Activated T-helper 1 cell treated with Interleukin-2 at 50 U/mL for 16 hours (primary cell): ENCODE measurements at places on chromosomes 1 and 21.

DNA sequence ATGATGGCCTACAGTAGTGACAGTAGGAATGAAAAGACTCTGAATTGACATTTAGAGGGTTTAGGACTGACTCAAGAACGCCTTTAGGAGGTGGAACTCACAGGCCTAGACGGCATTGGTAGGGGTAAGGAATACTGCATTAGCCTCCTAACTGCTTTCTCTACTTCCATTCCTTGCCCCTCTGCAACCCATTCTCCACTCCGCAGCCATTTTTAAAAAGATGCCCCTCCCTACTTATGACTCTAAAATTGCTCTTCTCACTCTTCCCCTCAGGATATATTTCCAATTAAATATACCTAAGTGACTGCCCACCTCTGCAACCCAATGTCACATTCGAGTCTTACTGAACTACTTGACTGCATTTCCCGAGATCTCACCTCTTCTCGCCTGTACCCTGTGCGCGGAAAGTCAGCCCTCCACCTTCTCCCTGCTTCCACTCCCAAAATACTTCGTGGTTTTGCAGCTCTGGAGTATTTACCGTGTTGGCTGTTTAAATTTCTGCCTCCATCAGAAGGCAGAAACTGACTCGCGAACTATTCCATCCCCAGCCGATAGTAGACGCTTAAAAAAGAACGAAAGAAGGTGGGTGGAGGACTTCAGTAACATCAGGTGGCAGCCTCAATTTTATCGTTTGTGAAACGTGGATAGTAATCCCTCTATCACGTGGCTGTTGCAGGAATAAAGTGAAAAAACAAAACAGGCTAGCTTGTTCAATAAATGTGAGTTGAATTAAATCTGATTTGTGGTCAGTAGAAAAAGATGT, 1.1 kb upstream of the YBX1 start:
- DNase-seq: no peak

DNA sequence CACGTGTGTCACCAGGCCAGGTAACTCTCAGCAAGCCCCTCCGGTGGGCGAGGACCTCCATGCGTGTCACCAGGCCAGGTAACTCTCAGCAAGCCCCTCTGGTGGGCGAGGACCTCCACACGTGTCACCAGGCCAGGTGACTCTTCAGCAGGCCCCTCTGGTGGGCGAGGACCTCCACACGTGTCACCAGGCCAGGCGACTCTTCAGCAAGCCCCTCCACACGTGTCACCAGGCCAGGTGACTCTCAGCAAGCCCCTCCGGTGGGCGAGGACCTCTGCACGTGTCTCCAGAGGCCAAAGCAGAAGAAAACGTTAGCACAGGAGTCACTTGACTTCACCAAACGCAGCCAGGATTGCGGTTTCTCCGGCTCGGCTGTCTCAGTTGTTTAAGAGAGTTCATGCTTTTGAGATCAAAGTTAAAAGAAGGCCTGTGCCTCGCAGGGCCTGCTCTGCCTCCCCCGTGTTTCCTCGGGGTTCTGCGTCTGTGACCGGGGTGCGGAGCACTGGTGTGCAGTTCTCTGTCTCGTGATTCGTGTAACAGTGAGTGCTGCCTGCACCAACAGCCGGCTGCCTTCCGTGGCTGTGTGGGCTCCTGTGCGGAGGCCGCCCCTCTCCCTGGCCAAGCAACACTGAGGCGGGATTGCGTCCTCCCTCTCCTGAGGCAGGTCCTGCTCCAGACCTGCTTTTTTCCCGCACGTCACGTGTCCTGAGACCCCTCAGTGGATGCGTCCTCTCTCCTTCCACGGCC, 56.6 kb downstream of the PRKCZ start:
- DNase-seq: no peak

GRCh38 chr1:153626477-153626903, 815 bp downstream of the S100A13 start:
- DNase-seq: no peak

- DNase-seq: no peak
Observed at GRCh38 chr1:115409094-115410015, 71.3 kb upstream of the NGF start.

DNA sequence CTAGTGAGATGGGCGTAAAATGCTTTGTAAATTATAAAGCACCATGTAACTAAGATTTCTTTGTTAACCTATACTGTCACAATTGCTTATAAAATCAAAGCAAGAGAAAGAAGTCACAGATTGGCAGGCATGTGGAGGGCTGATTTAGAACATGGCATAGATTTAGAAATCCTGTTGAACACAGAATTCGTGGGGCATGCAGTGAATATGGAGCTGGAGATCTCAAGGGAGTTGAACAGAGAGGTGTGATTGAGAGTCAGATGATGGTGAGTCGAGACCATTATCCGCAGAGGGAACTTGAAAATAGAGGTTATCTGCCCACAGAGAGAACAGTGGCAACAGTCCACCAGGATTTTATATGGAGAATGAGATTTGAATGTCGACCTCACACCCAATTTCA, 27.6 kb downstream of the PBX1 start:
- no peak for DNase-seq

DNA sequence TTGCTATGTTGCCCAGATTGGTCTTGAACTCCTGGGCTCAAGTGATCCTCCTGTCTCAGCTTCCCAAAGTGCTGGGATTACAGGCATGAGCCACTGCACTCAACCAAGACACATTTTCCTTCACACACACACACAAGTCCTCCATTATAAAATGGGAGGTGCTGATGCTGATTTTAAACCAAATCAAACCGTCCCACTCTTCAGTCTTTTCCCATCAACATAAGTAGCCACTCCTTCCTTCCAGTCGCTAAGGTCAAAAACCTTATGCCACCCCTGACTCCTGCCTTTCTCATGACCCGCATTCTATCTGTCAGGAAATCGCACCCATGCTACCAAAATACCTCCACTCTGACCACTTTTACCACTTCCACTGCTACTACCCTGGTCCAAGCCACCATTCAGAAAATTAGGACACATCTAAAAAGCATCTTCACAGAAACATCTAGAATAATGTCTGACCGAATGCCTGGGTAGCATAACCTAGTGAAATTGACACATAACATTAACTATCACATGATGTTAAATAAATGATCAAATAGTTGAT, 28.0 kb upstream of the IFNGR2 start:
- no peak for DNase-seq

GRCh38 chr1:70706381-70707037, 295.4 kb downstream of the CTH start:
- DNase-seq: no peak

DNA sequence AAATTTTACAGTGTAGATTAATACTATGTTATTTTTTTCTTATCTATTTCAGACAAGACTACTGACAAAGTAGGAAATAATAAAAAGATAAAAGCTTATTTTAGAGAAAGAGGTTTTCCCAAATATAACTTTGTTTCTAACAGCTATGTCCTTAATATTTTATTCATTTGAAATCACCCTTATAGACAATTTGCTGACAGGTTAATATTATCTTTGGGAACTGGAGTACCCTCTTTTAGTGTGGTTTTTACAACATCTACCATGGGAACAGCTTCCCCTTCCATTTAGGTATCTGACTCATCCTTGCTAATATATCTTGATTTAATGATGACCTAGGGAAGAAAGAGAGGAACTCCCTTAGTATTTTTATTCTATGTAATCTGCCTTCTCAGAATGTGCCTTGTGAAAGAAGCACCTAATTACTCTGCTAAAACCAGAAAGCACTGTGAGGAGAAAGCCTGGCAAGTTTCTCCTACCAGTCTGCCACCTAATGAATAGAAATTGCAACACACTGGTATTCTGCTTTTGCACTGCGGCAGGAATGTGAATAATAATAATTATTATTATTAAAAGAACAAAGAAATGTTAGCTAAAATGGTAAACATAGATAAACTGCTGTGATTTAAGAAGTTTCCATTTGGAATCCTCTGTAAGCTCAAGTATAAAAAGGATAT, 192.8 kb downstream of the PDE4B start:
- no peak for DNase-seq

GRCh38 chr1:156939786-156940334, 19.4 kb downstream of the LRRC71 start:
- no peak for DNase-seq

DNA sequence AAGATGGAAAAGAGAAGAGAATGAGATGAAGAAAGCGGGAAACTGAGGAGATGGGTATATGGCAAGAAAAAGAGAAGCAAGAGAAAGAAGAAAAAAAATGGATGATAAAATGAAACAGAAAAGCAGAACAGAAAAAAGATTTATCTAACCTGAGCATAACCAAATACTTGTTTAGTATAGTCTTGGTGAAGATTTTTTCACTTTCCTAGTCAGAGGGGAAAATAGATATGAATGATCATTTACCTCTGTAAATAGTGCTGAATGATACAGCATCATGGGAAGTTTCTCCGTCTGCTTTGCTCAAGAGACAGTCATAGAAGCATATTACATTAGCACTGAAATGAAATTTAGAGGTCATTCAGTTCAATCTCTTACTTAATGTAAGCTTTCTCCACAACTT, 36.1 kb upstream of the PLPPR4 start:
- DNase-seq: no peak

- DNase-seq: no peak
Observed at GRCh38 chr1:9425859-9426258, 113.4 kb upstream of the SLC25A33 start.

DNA sequence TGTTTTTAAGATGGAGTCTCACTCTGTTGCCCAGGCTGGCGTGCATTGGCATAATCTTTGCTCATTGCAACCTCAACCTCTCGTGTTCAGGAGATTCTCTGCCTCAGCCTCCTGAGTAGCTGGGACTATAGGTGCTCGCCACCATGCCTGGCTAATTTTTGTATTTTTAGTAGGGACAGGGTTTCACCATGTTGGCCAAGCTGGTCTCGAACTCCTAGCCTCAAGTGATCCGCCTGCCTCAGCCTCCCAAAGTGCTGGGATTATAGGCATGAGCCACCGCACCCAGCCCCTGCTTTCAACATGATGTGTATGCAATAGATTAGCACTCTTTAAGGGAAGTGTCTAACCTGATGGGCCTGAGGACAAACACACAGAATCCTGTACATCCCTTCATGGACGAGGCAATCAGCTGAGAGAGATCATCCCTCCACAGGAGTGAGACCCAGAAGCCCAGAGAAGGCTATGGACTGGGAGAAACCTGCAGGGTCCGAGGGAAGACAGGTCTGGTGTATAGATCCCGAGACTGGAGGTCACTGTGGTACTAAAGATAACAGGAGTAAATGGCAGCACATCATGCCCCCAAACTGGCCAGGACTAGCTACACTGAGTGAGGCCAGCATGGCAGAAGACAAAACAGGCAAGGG, 5.6 kb upstream of the DEGS1 start:
- no peak for DNase-seq

DNA sequence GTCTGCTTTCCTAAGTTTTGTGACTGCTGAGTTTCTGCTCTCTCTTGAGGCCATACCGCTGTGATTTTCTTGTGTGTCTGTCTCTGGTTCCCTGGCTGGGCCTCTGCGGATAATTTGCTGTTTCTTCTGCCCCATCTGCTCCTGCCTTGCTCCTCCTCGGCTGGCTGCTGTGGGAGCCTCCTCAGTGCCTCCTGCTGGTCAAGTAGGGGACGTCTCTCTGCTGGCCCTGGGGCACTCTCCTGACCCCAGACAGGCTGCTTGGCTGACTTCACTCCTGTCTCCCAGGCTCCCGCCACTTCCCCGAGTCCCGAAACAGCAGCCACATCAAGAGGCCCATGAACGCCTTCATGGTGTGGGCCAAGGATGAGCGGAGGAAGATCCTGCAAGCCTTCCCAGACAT, 28.5 kb downstream of the ETNK2 start:
- no peak for DNase-seq

- DNase-seq: no peak
Observed at GRCh38 chr1:184947497-184948256, 26.6 kb downstream of the NIBAN1 start.

DNA sequence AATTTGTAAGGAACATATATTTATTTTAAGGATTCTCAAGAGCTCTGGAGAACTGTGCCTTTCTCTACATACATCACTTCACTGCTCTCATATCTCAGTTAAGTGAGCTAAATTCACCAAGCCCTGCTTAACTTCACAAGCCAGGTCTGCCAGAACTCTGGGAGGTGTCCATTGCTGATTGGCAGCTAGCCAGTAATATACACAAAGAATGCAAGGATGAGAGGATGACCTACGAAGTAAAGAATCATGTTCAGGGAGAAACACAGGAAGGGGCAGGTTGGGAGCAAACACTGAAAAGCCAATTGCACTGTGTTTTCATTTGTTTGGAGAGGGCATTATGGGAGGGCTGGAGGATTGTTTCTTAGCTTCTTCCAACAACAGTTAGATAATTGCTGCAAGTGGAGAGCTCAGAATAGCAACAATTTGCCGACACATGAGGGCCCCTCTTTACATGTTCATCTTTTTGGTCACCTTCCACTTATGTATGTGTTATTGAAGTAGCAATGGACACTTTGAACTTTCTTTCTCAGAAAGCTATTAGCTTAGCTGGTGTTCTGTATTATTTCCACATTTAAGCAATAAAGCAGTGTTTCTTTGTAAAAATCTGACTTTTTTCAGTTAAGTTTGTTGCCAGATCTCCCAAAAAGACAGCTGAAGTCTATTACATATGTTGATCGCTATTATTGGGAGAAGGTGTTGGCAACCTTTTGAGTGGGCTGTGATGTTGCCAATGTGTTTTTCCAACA, 254.8 kb downstream of the LTN1 start:
- DNase-seq: no peak

DNA sequence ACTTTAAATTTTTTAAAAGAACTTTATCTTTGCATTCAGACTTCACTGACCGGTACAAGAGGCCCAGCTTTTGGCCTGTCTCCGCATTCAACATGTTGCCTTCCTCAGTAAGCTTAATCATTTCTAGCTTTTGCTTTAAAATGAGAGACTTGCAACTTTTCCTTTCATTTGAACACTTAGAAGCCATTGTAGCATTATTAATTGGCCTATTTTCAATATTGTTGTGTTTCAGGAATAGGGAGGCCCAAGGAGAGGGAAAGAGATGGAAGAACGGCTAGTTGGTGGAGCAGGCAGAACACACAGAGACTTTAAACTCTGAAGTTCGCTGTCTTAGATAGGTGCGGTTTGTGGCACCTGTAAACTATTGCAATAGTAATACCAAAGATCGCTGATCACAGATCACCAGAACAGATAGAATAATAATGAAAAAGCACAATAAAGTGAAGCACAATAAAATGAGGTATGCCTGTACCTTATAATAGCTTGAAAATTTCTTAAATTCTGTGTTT, 31.4 kb downstream of the RABGAP1L start:
- DNase-seq: no peak

DNA sequence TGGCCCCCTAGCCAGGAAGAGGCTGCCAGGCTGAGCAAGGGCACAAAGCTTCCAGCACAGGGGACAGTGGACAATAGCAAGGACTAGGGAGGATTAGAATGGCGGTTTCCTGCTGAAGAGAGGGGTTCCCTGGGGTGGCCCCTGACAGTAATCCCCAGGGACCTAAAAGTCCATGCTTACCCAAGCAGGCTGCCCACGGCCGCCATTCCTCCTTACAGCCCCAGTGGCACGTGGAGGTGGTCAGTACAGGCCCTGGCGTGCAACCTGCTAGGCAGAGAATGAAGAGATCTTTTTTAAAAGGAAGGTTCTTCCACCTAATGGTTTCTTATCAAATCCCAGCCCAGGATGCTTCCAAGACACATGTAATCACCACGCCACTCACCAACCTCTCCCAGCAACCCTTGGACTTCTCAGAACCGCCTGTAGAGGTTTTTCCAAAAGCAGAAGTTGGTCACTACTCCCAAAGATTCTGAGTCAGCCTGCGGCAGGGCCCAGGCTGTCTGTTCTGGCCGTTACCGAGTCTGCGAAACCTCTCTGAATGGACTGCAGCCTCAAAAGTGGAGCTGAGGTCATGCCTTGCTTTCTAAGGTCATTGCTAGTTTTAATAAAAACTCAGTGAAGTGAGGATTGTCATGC, 926 bp downstream of the MRPL55 start:
- DNase-seq: no peak
